Right lung (tissue), 10 donors: ENCODE measurements at places on chromosomes 3 and 15. TPM values are rescaled to one million over a fixed set of nuclear protein-coding genes. Genes with fewer than 3 reads are reported as not detected.

DNA sequence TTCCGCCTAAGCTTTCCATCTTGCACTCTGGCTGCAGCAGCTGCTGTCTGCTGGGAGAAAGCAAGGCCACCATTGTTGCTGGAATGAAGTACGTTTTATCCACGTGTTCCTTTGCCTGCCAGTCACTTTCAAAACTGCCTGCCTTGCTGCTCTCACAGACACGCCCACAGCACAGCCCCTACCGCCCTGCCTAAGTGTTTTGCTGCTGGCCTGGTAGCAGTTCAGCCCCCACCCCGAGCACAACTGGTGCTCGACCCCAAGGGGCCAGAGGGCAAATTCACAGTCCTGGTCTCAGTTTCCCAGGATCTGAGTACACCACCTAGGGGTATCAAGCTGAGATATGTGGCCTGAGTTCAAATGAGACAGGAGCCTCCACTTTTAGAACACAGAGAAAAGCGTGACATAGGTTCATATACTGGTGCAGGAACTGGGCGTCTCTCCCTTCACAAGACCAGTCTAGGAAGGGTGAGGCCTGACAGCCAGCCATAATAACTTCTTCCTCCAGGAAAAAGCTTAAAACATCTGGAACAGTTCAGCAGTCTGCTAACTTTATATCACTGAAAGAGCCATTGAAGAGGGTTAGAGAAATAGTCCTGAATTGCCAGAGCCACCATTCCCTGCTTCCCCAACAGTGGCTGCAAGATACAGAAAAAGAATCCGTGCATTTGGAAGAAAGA, 1012.3 kb downstream of the ZPLD1 start:
- no peak for DNase-seq

Gene USP13
- 14.5 TPM for polyA plus RNA-seq

- DNase-seq = no peak
Observed at GRCh38 chr15:87827131-87827530, 429.4 kb downstream of the NTRK3 start.

DNA sequence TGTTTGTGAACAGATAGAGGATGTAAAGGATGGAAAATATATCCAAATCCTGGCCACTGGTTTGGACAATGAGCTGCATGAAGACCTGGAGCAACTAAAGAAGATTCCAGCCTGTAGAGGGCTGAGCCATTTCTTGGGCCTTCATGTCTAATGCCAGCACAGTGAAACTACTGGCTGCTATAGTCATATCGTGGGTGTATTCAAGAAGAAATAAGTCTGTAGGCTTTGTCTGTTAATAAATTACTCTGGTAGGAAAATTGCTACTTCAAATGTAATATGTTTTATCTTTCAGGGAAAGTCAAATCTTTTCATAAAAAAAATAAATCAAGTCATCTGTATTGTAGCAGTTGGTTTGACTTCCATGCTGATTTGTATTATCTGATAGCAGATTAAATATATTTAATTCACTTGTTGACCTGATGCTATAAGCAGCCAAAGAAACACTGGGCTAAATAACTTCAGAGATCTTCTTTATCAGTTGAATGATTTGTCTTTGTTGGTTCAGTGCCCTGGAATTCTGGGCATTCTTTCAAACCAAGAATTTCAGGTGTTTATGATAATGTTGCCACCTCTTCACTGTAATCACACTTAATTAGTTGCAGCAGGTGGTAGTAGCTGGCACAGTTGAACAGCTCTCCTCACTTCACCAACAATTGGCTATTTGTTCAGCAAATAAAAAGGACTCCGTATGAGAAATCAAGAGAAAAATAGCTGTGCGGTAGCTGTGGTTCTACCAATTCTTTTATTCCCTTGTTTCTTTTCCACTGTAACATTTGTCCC, 1109.5 kb downstream of the NSUN3 start:
- no peak for DNase-seq

- DNase-seq = no peak
Observed at GRCh38 chr3:150308481-150309256, 99.4 kb upstream of the TSC22D2 start.
